ENCODE measurements at places on chromosomes 1 and 21. TPM values are rescaled to one million over a fixed set of nuclear protein-coding genes. Genes with fewer than 3 reads are reported as not detected.

The S100A12 gene
- not detected for total RNA-seq

The MED8 gene
- total RNA-seq, result 45.6 TPM

The TAF12 gene
- 15.3 TPM for total RNA-seq

The PROX1 gene
- total RNA-seq, result 4.0 TPM

The NTRK1 gene
- total RNA-seq, result not detected

The ACTL8 gene
- total RNA-seq, result not detected

The ICOSLG gene
- total RNA-seq, result 3.4 TPM

The OXCT2 gene
- 0.60 TPM for total RNA-seq

The MROH7 gene
- not detected for total RNA-seq

The CR1 gene
- not detected for total RNA-seq

The ADCY10 gene
- total RNA-seq, result not detected

The PGLYRP4 gene
- total RNA-seq, result not detected

The AMIGO1 gene
- 0.88 TPM for total RNA-seq

The TARBP1 gene
- total RNA-seq, result 21.0 TPM

The CIART gene
- total RNA-seq, result 2.4 TPM

The ITLN2 gene
- total RNA-seq, result not detected

The ATP1A2 gene
- not detected for total RNA-seq

The NR5A2 gene
- total RNA-seq, result 12.1 TPM

The SLC45A1 gene
- 1.1 TPM for total RNA-seq

The NEGR1 gene
- 21.8 TPM for total RNA-seq

The ST6GALNAC3 gene
- 48.3 TPM for total RNA-seq

The PRDM16 gene
- not detected for total RNA-seq

The APH1A gene
- total RNA-seq, result 165 TPM

The LCE6A gene
- not detected for total RNA-seq

The HLX gene
- 39.1 TPM for total RNA-seq

The FAM163A gene
- not detected for total RNA-seq

The CD48 gene
- not detected for total RNA-seq

The RIMS3 gene
- total RNA-seq, result 0.14 TPM

The AIRE gene
- 0.11 TPM for total RNA-seq

The UBL4B gene
- not detected for total RNA-seq

The PLA2G2D gene
- total RNA-seq, result not detected

The PROK1 gene
- not detected for total RNA-seq

The PPIH gene
- total RNA-seq, result 52.1 TPM

The SETSIP gene
- not detected for total RNA-seq

The SEMA6C gene
- total RNA-seq, result 46.2 TPM

The NPPA gene
- total RNA-seq, result not detected

The SLAMF9 gene
- total RNA-seq, result not detected

The IL6R gene
- 3.3 TPM for total RNA-seq

The CYP4A11 gene
- total RNA-seq, result not detected

The MCOLN3 gene
- not detected for total RNA-seq

The C4BPA gene
- total RNA-seq, result not detected

The TRPM2 gene
- not detected for total RNA-seq

The AMY1B gene
- not detected for total RNA-seq

The CHIT1 gene
- total RNA-seq, result not detected

The SLC37A1 gene
- 7.6 TPM for total RNA-seq

The TP73 gene
- not detected for total RNA-seq

The TNFRSF14 gene
- total RNA-seq, result 40.9 TPM

The GPN2 gene
- 36.7 TPM for total RNA-seq

The TFAP2E gene
- 0.18 TPM for total RNA-seq

The PARK7 gene
- total RNA-seq, result 294 TPM

The COL8A2 gene
- 0.78 TPM for total RNA-seq

The SPAG17 gene
- not detected for total RNA-seq

The DNTTIP2 gene
- 55.5 TPM for total RNA-seq

The HES2 gene
- total RNA-seq, result 13.3 TPM

The LRRC39 gene
- total RNA-seq, result 0.40 TPM

The KRTAP21-2 gene
- total RNA-seq, result not detected

The STYXL2 gene
- not detected for total RNA-seq

The FMN2 gene
- not detected for total RNA-seq
